ENCODE measurements at places on chromosomes 2 and 18.
A peak's percentile ranks its signal among the peaks of the same experiment; 100 is the strongest.

- DNase-seq, result no peak
Measured at GRCh38 chr2:239482778-239483712, 82.2 kb upstream of the HDAC4 start.

GRCh38 chr2:238104226-238104690 lies 4.1 kb downstream of the ESPNL start:
- DNase-seq, result no peak

DNA sequence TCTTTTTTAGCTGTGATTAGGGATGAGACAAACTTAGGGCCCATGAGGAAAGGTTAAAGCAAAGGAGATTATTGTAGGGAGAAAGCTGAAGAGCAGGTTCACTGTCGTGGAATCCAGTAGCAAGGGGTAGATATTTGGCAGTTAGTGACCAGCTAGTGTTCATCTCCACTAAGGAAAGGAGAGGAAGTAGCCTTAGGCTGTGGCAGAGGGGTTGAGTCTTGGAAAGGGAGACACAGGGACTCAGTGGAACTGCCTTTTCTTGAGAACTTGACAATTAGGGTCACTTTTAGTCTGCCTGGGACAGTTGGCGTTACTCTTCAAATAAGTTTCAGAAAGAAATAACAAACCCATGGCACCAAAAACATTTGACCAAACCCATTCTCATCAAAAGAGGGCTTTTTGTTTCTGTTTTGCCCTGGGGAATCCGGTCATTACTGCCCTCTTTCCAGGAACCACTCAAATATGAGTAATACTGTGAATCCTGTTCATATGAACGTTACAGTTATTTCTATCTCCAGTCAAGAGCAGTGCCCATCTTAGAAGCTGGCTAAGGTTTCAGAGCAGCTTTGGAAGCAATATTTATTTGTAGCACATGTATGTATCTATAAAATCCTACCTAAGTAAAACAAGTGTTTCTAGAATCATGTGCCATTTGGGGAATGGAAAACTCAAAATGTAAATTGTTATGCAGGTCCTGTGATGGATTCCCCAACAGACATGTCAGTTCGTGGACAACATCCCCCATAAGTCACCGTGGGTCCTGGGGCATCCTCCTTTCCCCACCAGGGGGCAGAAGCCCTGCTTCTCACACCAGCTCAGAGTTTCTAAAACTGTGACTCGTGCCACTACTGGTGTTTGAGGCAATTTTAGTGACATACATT lies 77.3 kb upstream of the PHLPP1 start:
- DNase-seq, result peak; percentile 51

GRCh38 chr18:39840856-39841481 lies 2114.1 kb upstream of the PIK3C3 start:
- DNase-seq, result no peak

DNA sequence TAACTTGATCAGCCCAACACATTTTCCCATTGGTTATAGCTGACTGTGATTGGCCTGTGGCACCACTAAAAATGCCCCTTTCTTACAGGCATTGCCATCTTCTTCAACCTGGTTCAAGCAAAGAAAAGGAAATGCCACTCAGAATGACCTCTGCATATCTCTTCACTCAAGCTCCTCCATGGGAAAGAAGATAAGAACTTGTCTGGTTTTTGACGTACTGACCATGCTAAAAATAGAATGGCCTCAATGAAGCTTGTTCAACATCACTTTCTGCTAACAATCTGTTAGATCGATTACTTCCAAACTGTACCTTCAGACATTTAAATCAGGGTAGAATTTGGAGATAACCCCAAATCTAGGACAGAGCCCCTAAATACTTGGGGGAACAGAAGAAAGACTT lies 109.5 kb downstream of the CABYR start:
- no peak for DNase-seq

DNA sequence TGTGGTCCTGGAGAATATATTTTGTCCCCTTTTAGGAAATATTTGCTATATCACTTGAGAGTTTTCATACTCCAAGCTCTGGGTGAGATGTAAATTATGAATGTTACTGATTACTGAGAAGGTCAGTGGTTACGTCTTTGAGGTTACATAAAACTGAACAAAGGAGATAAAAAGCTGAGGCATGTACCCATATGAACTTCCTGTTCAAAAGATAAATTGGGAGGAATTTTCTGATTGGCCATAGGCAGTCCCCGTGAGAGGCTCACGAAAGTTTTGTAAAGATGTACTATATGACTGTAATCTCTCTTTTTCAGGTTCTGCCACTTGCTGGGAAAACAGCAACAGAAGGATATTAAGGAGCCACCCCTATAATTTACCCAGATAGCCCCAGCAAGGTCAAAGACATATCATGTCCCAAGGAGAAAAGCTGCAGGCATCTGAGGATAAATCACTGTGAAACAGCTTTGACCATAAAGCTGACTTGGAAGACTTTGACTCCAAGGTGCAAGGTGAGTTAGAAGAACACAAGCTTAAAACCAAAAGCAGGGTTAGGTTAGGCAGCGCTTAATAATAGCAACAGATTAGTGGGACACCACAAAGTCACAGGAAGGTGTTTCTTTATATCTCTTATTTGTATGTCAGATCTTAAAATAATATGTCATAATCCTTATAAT lies 90.4 kb downstream of the OSBPL6 start:
- DNase-seq, result no peak

DNA sequence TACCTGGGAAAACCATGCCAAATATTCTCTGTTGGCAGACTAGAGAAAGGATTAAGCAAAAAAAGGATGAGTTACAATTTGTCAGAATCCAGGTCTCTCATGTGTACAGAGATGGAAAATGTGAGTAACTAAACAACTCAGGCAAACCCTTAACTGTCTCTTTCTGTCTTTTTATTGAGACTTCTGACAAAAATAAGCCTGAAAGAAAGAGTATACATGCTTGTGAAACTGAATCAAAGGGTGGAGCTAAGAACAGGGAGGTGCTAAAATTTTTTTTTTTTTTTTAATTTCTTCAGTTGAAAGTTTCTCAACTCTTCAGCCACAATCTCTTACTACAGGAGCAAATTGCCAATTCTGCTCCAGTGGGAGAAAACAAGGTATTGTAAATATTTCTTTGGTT lies at the start of gene SERPINB10:
SERPINB10 (plus strand) TSS at position 295 of the 400 bp plus-strand sequence. CDS start 7,553 bp downstream, outside the sequence.
- no peak for DNase-seq

DNA sequence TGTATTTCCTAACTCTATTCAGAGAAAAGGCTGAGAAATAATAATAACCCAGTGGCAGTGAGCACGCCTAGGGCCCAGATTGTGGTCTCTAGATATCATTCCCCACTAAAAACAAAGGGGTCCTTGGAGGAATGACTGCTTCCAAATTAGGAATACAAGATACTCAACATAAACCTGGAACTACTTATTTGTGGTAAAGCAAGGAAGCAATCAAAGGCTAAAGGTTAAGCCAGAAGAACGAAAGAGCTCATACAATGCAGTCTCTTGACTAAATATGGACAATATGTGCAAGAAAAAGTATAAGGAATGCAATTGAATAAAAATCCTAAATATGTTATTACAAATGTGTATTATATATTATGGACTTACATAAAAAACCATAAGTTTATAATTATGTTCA lies 253.5 kb upstream of the NRP2 start:
- no peak for DNase-seq

DNA sequence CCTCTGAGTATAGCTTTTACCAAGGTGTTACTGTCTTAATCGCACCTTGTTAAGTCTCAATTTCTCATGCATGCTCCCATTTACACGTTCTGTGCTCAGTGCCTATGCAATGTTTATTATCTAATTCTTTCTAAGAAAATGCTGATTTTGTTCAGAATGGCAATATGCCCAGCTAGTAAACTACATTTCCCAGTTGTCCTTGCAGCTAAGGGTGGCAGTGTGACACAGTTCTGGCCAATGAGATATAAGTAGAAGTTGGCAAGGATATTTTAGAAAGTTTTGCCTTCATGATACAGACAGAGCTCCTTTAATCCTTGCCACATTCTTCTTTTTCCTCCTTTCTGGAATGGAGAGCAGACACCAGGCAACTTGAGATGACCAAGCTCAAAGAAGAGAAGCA lies 45.3 kb downstream of the POLE4 start:
- no peak for DNase-seq

GRCh38 chr2:106642679-106643078 lies 155.5 kb downstream of the CD8B2 start:
- DNase-seq, result no peak

- DNase-seq, result no peak
Measured at GRCh38 chr2:55786280-55786679, 92.6 kb upstream of the PNPT1 start.

DNA sequence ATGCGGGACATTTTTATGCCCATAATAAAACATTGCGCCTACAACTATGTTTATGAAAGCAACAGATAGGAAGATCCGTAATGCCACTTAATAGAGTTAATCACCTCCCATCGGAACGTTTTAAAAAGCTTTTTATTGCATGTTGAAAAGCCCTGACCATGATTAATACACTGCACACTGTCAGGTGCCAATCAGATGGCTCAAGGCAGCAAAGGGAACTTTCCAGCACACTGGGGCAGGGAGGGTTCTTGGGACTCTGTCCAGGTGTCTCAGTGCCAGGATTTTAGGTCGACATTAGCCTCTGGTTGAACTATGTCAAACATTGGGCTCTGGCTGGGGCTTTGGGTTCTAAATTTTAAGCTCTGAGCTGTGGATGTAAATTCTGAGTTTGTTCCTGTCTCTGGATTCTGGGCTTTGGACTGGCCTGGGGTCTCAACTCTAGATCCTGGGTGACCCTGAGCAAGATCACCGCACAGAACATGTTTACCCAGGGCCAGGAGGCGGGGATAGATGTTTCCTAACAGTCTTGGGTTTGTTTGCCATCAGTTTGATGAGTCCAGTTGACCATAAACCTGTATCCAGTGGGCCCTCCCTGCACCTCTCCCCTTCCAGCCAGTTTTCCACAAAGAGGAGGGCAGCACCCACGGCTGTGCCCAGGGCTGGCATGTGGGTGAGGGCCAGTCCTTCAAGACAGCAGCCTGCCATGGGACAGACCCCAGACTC lies 262.7 kb downstream of the ATAD2B start:
- no peak for DNase-seq

DNA sequence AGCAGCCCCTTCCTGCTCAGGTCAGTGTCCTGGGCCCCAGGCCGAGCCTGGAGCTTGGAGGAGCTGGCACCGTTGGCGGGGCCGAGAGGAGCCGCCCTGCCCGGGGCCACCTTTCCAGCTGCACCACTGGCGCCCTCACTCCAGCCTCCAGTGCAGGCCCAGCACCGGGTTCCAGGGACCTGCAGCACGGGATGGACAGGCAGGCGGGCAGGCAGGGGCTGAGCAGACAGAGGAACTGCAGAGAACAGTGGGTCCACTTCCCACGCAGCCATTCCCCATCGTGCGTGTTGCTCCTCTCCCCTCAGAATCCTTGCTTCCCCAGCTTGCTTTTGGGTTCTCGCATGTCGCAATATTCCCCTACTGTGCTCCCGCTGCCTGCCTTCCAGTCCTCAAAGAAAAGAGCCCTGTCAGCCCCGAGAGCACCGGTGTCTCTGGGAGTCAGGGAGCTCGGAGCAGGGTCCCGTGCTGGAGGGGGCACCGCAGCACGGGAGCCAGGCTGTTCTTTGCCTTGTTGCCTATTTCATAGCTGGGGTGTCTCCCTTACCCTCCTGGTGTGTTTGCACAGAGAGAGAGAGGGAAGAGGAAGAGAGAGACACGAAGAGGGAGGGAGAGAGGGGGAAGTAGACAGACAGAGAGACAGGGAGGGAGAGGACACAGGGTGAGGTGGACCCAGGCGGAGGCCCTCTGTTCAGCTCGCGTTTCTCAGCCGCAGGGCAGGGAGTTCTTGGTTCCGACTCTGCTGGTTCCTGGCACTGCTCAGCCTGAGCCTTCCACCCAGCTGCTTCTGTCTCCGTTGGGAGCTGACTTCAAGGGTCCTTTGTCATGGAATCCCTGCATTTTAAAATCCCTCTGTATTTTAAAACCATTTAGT lies 126.0 kb downstream of the MBP start:
- DNase-seq, result no peak

DNA sequence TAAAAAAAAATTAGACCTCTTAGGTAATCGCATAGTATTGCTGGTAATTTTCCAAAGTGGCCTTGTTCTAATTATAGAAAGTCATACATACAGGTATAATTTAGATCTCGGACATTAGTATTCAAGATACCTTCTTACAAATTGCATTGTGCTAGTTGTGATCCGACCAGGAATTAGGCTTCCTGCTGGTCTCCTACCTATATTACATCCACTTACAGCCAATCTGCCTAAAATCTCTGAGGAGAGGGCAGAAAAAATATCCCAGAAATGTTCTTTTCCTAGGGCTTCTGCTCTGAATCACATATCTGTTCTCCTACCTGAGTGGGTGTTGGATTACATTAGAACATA lies 314.7 kb upstream of the GULP1 start:
- DNase-seq, result no peak

GRCh38 chr2:1881998-1882397 lies 137.7 kb upstream of the PXDN start:
- DNase-seq, result no peak

- no peak for DNase-seq
Measured at GRCh38 chr2:120398051-120398995, 52.4 kb downstream of the INHBB start.

DNA sequence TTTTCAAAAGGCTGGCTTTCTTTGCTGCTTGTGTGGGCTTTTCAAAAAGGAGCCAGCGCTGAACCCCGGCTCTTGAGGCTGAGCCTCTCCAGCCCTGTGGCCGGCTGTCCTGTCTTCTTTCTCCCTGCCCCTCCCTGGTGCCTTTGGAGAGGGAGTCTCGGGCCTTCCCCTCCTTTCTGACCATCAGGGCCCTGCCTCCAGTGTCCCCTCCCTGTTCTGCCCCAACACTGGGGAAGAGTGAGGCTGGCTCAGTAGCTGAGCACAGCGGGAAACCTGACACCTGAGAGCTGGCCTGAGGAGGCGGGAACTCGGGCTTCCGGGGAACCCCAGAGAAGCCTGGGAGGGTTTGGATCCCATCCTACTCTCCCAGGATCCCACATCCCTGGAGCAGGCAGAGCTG lies 232.1 kb downstream of the LOXHD1 start:
- no peak for DNase-seq

DNA sequence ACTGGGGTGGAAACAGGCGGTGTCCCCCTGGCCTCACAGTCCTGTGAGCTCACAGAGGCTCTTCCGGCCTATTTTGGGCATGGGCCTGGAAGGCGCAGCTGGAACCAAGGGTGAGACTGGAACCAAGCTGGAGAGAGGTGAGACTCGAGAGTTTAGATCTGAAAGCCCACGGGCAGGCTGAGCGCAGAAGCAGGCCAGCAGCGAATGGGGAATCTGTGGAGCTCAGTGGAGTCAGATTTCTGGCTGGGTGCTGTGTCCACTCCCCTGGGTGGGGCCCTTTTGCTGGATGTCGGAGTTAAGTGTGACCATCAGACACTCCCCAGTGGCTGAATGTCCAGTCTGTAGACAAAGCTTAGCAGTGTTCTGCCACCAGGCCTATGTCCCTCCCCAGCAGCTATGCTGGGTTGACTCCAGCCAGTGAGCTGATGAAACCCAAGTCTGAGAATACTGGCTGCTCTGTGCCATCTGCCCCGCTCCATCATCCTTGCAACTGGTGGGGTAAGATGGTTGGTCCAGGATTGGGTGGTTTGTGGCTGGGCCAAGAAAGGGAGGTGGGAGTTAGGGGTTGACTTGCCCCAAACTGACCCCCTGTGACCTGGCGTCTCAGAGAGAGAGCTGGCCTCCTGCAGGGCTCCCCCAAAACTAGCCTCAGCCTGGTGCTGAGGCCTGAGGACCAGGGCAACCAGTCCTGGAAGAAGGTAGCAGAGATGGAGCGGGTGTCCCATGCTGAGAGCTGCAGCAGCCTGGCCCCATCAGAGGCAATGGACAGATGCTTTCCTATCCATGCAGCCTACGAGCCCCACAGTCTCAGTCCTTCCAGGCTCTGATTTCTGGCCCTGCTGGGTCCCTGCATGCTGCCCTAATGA lies 34.4 kb downstream of the CYP26B1 start:
- no peak for DNase-seq
